ENCODE measurements at places on chromosomes 5 and 9.

DNA sequence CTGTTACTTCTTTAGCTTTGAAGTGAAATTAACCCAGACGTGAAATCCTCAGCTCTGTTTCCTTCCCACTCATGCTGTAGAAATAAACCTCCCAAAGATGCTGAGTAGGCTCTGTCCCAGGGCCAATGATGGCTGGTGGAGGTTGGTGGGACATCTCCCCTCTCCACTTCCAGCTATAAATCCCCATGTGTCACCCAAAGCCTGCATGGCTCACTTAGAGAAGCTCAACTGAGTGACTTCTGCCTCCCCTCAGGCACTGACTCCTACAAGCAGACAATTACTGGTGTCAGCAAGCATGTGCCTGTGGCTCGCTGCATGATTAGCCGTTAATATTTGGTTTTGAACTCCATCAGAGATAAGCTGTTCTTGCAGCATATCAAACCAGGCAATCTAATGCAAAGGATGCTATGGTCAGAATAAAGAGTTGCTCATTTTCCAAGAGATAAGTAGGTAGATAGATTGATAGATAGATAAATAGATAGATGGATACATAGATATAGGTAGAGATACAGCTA is 569.5 kb upstream of the WWC1 start:
- no peak for DNase-seq

- no peak for DNase-seq
Observed at GRCh38 chr9:109072821-109073435, 46.8 kb downstream of the TMEM245 start.

DNA sequence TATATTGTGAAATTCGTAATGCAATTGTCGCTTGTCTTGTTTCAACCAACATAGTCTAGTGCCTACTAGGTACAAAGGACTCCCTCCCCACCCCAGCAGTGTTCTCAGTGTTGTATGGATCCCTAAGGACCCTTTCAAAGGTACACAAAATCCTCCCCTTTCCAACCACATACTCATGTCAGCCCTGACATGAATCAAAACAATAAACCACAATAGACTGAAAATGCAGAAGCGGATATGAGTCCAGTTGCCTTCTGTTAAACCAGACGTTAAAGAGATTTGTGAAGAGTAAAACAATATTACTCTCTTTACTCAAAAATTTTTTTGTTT is 82.4 kb upstream of the IFNK start:
- DNase-seq, result no peak

DNA sequence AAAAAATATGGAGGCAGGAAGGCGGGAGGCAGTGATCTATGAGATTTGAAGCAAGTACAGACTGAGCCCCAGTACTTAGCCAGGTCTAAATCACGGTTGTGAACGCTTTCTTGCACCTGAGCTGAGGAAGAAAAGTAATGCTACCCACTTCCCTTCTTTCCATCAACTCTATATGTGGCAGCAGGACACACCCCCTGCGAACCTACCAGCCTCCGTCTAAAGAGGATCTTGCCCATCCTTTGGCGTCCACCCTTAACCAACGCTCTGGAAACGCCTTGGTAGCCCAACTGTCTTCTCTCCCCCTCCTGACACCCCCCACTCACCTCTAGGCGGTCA is 545 bp downstream of the HMGCS1 start:
- DNase-seq, result no peak

DNA sequence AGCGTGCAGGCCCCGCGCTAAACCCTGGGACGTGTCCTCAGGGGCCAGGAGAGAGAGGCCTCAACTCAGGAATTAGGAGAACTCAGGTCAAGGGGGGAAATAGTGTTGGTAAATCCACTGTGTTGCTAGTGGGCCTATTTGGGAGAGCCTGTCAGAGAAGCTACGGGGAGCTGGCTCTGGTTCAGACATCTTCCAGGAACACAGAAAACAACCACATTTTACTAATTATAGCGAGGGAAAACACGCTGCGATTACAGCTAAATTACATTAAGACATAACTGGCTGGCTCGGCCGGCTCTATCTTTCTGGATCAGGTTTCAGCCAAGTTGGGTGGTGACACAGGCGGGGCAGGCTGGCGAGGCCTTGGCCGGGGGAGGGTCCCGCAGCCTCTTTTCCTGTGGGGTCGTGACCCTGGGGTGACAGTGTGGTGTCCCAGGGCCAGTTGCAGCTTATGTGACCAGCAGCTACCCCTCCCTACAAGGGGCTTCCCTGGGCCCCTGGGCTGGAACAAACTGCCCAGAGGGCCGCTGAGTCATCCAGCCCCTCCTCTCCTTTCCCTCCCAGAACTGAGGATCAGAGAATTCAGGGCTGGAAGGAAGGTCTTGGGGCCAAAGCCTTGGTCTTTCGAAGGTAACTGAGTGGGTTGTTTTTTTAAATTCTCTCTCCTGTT is 75.1 kb downstream of the FGF18 start:
- no peak for DNase-seq

- DNase-seq, result no peak
Observed at GRCh38 chr5:151684690-151685361, 1.9 kb downstream of the SPARC start.

GRCh38 chr9:117344892-117345660 is 69.8 kb downstream of the ASTN2 start:
- no peak for DNase-seq

DNA sequence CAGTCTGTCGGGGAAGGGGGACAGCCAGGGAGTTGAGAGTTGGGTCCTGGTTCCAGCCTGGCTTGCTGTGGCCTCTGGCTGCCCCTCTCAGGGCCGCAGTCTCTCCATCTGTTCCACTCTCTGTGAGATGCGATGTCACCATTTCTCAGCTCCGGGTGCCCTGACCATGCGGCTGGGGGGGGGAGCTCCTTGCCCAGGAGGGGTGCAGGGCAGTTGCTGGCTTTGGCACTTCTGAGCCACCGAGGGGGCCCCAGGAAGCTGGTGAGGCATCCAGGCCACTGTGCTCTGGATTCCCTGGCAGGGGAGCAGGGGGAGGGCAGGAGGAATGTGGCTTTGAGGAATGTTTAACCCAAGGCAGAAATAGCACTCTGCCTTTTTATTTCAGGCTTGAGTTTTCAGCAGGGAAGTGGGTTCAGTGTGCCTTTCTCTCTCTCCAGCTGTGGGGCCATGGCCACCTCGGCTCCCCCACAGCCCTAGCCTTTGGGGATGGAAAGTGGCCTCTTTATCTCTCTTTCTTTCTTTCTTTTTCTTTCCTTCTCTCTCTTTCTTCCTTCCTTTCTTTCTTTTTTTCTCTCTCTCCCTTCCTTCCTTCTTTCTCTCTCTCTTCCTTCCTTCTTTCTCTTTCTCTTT is 11.0 kb downstream of the NCS1 start:
- no peak for DNase-seq

GRCh38 chr5:1510151-1510561 is 13.6 kb downstream of the LPCAT1 start:
- DNase-seq, result no peak

DNA sequence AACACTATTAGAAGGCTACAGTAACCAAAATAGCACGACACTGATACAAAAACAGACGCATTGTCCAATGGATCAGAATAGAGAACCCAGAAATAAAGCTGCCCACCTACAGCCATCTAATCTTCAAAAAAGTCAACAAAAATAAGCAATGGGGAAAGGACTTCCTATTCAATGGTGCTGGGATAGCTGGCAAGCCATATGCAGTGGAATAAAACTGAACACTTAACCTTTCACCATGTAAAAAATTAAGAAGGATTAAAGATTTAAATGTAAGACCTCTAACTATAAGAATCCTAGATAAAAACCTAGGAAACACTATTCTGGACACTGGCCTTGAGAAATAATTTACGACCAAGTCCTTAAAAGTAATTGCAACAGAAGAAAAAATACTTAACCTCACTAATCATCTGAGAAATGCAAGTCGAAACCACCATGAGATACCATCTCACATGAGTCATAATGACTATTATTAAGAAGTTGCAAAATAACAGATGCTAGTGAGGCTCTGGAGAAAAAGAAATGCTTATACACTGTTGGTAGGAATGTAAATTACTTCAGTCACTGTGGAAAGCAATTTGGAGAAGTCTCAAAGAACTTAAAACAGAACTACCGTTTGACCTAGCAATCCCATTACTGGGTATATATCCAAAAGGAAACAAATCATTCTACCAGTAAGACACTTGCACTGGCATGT is 203.3 kb upstream of the CDH9 start:
- DNase-seq, result no peak

DNA sequence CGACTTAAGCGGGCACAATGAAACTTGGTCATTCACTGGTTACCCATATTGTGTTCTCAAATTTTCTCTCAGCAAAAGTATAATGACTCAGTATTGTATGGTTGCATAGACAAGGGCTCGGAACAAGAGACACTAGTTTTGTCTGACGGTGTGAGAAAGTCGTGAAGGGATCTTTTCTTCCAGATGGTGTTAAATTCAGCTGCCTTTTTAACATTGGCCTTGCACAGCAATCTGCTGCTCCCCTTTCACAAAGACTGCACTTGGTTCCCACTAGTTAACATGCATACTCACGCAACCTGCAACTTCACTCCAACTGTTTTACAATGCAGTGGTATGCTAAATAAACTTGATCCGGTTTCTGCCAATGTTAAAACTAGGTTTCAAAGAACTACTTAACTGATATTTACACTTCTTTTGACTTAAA is 219.2 kb downstream of the MEF2C start:
- DNase-seq, result no peak

DNA sequence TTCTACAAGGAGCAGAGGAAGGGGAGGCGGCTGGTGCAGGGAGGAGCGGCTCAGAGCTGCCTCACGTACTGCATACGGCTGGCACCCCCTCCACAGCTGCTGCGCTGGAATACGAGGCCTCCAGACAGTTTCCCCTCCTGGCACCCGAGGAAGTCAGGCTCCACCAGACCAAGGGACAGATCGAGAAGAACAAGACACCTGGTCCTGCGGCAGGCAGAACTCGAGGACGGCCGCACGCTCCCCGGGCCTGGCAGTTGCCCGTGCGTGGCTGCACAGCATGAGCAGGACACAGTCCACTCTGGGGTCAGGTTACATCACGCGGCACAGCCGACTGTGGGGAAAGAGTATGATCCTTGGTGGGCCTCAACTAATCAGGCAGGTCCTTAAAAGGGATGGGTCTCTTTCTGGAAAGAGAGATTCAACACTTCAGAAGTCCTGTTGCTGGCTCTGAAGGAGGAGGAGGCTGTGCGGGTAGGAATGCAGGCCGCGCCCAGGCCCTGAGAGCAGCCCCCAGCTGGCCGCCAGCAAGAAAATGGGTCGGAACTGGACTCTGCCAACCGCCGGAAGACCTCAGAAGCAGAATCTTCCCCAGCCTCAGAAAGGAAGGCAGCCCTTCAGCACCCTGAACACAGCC is 11.6 kb downstream of the UBAC1 start:
- DNase-seq, result no peak

DNA sequence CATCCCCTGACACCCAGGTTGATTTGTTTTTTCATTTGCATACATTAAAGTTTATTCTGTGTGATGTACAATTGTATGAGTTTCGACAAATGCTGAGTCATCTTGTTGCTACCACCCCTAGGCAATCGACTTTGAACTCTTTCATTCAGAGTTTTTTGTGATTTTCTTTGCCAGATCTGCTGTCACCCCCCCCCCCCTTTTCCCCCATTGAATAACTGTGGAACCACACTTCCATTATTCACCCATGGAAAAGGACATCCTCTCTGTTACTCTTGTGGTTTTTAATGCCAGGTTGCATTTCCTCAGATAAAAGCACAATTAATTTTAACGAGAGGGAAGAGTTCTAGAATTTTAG is 13.7 kb upstream of the FAM120AOS start:
- no peak for DNase-seq

GRCh38 chr5:146778795-146779194 is 99.8 kb downstream of the PPP2R2B start:
- DNase-seq, result no peak

- DNase-seq, result no peak
Observed at GRCh38 chr5:61180886-61181285, 18.6 kb upstream of the SMIM15 start.

DNA sequence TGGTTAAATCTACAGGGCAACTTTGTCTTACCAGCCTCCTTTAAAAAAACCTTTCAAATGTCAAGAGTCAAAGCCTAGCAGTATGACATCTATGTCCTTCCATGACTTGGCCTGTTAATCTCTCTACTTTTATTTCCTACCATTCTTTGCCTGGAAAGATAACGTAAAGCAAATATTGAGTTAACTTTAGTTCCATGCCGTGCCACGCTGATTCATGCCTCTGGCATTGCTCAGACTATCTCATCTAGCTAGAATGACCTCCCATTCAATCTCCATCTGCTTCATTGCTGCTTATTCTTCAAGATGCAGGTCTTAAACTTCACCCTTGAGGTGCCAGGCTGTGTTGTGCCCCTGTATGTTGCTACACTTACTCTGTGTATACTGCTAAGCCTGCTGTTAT is 729.8 kb downstream of the EFNA5 start:
- no peak for DNase-seq

DNA sequence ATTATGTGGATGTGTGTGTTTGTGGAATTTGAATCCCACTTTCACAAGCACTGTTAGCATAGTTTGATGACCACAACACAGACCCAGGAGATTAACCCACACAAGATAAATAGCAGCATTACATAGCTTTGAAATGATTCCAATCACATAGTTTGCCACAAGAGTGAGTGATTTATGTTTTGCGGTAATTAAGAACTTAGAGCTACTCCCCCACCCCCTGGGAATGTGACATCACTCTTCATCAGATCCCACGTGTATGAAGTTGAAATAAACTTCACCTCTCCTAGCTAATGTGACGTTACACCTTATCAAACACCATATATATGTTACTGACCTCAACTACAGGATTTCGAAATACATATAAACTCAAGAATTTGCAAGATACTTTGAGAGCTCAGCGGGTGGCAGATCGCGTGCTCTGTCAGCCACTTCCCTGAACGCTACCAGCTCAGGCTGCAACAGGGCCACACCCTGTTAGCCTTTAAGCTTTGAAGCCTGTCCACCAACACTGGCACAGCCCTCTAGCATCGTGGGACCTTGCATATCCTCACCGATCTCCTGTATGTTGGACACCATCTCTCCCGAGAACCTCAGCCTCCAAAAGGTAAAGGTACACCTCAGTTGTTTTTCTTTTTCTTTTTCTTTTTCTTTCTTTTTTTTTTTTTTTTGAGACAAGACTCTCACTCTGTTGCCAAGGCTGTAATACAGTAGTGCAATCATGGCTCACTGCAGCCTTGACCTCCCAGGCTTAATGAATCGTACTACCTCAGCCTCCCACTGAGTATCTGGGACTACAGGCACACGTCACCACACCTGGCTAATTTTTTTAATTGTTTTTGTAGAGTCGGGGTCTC is 1.7 kb upstream of the AGTPBP1 start:
- DNase-seq, result no peak

DNA sequence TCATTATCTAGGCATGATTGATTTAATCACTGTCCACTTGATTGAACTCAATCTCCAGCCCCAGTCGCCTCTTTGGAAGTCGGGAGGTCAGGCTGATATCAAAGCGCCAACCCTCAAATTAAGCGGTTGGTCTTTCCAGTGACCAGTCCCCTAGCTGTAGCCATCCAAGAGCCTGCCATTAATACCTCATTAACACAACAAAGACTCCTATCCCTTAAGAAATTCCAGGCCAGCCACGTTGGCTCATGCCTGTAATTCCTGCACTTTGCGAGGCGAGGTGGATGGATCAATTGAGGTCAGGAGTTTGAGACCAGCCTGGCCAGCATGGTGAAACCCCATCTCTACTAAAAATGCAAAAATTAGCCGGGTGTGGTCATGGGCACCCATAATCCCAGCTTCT is 27.4 kb upstream of the GCNT1 start:
- DNase-seq, result no peak

GRCh38 chr9:93258818-93259489 is 75.0 kb downstream of the WNK2 start:
- no peak for DNase-seq
